ENCODE measurements at places on chromosomes 13 and 19.

DNA sequence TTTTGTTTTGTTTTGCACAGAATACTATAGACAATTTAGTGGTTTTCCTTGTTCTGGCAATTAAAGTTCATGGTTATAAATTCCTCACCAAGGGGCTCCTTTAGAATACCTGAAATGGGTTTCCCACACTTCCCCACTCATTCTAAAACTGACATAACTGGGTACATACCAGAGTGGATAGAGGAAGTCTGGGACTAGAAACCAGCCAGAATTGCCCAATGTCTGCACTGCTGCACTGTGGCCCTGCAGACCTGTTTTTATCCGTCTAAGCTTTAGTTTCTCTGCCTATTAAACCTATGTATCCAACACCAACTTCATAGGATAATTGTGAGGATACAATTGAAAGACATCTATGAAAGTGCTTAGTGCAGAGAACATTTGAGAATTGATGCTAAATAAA lies 498.6 kb downstream of the KCTD12 start:
- no peak for DNase-seq

DNA sequence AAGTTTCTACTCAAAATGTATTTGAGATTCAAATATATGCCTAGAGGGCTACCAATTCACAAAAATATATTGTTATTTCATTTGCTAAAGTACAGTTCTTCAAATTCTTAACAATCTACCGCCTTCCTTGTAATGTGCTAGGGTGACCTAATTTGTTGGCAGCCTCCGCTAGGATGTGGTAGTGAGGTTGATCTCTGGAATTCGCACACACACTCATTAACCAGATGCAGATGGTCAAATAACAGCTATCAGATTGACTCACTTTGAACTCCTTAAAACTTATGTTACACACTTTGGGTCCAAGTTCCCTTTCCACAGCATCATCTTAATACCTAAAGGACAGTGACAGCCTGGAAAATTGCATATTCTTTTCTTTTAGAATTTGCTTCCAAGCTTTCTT lies 367.3 kb downstream of the DCT start:
- DNase-seq = no peak

DNA sequence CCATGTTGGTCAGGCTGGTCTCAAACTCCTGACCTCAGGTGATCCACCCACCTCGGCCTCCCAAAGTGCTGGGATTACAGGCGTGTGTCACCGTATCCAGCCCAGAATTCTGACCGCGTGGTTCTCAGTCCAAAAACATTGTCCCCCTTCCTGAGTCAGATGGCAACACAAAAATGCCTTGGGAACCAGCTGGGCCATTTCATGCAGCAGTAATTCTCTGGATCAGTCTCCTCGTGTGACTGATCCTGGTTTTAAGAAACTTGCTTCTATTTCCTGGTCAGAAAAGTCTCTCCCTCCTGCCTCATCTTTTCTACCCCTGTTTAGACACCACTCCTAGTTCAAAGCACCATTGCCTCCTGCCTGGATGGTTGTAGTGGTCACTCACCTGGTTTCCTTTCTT lies 60.9 kb upstream of the USP29 start:
- no peak for DNase-seq

GRCh38 chr19:35150445-35150844 lies 4.1 kb upstream of the FXYD5 start:
- no peak for DNase-seq

- DNase-seq = no peak
These were observed 27.3 kb upstream of the FXYD3 start for GRCh38 chr19:35088131-35088913.

Data from GDM1 (cell line).